ENCODE measurements at places on chromosomes 11 and 22.

- no peak for DNase-seq
Measured at GRCh38 chr11:121274332-121274991, 18.1 kb upstream of the SC5D start.

GRCh38 chr11:61417670-61418069 is 12.1 kb downstream of the CPSF7 start:
- DNase-seq: no peak

DNA sequence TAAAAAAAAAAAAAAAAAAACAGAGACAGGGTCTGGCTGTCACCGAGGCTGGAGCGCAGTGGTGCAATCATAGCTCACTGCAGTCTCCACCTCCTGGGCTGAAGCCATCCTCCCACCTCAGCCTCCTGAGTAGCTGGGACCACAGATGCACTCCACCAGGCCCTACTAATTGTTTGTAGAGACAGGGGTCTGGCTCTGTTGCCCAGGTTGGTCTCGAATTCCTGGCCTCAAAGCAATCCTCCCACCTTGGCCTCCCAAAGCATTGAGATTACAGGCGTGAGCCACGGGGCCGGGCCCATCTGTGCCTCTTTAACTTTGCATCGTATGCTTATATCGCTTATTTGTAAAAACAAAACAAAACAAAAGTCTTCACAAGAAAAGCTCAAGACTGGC is 3.1 kb downstream of the CPT1A start:
- no peak for DNase-seq

- no peak for DNase-seq
Measured at GRCh38 chr11:113465786-113466185, 9.4 kb downstream of the DRD2 start.

DNA sequence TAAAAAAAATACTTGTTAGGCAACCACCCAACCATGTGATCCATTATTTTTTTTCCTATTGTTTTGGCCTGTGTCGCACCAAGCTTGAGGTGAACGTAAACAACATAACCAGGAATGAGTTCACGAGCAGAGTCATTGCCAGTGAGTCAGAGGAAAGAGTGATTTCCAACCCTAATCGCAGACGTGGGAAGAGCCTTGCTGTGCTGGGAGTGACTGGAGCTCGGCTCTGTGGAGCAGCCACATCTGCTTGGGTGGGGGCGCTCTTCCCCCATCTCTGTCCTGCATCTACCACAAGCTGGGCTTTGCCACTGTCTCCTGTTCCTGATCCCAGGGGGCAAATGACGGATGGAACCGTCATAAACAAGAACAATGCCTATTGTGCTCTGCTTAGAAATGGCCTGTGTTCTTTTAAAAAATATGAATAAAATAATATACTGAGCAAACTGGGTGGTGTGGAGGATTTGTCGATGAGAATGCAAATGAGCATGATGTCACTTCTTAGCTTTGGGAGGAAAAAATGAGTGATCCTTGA is 210.0 kb downstream of the KIRREL3 start:
- peak; percentile 18 for DNase-seq

- DNase-seq: peak; percentile 34
Measured at GRCh38 chr11:44400431-44400830, 90.5 kb upstream of the ALX4 start.

GRCh38 chr11:122146475-122146874 is 30.5 kb upstream of the BLID start:
- DNase-seq: no peak

DNA sequence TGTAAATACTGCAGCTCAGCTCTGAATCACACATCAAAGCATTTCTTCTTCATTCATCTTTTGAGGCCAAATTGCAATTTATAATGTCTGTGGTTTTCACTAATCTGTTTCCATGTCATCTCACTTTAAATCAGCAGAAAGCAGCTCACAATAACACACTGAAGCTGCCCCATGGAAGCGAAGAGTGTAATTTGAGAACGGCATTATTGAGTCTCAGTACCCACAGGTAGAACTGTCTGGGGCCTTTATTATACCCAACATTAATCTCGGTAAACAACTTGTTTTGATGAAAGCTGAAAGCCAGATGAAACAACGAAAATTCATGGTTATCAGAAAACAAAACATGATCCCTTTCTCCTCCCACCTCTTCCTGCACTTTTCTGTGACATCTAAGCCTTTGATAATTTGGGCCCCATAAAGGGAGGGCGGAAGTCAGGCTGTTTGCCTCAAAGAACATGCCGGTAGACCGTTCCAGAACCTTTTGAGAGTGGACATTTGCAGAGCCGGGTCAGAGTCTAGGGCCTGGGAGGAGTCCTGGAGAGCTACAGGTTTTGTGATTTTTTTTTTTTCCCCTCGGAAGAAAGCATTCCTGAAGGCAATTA is 68.2 kb upstream of the SESN3 start:
- no peak for DNase-seq

DNA sequence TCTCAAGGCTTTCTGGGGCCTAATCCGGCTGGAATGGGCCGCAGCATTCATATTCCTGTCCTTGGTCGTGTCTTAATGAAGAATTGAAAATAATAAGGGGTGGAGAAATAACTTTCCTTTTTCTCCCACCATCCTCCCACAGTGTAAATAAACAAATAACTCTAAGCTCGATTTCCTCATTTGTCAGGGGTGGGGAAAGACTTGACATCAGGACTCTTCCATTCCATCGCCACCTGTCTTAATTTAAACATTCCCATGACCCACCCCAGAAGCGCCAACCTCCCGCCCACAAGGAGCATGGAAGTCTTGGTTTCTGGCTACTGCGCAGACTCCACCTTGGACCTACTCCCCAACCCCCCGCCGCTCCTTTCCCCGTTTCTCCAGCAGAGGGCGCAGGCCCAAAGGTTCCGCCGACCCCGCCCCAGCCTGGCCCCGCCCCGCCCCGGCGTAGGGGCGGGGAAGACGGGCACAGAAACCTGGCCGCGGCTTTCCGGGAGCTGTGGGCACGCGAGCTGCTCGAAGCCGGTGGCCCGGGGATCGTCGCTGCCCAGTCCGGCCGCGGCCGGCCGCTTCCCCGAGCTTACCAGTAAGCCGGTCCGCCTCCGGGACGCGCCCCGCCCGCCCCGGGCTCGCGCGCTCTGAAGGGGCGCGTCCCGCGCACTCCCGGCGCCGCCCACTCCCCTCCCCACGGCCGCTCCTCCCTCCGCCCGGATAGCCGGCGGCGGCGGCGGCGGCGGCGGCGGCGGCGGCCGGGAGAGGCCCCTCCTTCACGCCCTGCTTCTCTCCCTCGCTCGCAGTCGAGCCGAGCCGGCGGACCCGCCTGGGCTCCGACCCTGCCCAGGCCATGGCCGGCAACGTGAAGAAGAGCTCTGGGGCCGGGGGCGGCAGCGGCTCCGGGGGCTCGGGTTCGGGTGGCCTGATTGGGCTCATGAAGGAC is at the start of gene CBL:
Gene CBL (plus strand): TSS at position 766 of the 937 bp plus-strand sequence. CDS start 79 bp downstream, at position 845.
- DNase-seq: peak; percentile 96

DNA sequence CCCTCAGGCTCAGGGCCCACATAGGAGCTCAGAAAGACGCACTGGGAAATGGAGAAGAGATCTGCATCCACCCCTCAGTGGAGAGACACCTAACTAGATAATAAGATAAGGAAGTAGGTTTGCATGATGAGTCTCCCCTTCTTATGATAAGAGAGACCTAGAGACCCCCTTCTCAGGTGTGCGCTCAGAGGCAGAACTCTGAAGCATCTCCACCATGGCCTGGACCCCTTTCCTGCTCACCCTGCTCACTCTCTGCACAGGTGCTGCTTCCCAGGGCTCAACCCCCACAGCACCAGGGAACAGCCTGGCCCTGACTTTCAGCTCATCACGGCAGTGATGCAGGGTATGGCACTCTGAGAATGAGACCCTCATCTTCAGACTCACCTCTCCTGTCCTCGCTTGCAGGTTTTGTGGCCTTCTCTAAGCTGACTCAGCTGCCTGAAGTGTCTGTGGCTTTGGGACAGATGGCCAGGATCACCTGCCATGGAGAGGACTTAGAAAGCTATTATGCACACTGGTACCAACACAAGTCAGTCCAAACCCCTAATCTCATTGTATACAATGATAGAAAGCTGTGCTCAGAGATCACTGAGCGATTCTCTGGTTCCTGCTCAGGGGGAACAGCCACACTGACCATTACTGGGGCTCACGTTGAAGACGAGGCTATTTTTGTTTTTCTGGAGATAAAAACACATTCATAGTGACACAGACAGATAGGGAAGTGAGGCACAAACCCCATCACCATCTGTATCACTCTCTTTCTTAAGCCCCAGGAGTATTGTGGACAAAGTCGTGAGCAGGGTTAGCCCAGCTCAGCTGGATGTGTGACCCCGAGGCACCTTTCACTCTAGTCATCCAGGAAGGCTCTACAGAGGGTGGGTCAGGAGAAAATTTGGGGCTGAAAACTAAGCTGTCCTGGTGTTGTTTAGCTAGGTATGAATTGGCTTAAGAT is 29.7 kb upstream of the IGLL5 start:
- DNase-seq: no peak

DNA sequence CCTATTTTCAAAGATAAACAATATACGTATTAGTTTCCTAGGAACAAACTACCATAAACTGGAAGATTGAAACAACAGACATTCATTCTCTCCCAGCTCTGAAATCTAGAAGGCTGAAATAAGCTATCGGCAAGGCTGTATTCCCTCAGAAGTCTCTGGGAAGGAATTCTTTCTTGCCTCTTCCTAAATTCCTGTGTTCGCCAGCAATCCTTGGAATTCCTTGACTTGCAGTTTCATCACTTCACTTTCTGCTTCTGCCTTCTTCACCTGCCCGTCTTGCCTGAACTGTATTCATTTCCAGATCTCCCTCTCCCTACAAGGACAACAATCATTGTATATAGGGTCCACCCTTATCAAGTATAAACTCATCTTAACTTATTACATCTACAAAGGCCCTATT is 17.7 kb upstream of the PRDM10 start:
- no peak for DNase-seq

DNA sequence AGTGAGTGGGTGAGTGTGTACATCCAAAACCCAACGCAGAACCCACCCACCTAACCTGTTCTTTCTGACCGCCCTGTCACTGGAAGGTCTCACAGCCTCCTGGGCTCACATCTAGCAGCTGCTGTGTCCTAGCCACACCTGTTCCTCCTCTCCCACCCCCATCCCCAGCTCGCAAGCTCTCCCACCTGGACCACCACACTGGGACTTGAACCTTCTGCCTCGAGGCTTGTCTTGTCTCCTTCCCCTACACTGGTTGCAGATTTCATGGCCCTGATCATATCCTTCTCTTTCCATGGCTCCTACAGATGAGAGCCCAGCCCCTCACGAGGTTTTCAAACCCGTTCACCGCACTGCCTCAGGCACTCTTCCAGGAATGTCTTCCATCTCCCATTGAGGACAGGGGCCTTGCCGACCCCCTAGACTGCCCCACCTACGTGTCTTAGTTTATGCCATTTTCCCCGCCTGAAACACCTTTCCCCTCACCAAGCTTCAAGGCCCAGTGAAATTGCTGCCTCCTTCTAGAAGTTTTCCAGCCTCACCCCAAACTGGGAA is 6.7 kb downstream of the IFITM10 start:
- no peak for DNase-seq

DNA sequence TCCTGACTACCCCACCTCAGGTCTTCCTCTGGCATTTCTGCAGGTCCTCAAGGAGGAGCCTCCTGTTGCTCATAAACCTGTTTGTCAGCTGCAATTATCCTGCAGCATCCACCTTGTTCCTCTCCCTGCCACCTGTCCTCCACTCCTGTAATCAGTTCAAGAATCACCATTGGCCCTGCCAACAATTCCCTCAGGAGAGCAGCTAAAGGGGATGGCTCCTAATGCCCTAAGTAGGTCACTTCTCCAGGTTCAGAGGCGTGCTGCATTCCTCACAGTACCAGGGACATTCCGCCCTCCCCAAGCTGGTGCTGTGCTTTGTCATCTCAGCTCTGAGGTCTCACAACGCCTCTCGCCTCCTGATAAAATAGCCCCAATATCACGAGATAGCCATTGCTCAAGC is 2.1 kb downstream of the CLDN25 start:
- DNase-seq: no peak

- DNase-seq: no peak
Measured at GRCh38 chr11:120810251-120810650, 213.7 kb upstream of the TBCEL start.

DNA sequence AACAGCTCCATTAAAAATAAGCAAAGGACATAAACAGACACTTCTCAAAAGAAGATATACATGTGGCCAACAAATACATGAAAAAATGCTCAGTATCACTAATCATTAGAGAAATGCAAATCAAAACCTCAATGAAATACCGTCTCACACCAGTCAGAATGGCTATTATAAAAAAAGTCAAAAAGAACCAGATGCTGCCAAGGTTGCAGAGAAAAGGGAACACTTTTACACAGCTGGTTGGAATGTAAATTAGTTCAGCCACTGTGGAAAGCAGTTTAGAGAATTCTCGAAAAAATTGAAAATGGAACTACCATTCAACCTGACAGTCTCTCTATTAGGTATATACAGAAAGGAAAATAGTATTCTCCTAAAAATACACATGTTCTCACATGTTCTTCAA is 102.4 kb upstream of the FIBIN start:
- no peak for DNase-seq

GRCh38 chr11:57456960-57457642 is 3.2 kb upstream of the RTN4RL2 start:
- peak; percentile 86 for DNase-seq

DNA sequence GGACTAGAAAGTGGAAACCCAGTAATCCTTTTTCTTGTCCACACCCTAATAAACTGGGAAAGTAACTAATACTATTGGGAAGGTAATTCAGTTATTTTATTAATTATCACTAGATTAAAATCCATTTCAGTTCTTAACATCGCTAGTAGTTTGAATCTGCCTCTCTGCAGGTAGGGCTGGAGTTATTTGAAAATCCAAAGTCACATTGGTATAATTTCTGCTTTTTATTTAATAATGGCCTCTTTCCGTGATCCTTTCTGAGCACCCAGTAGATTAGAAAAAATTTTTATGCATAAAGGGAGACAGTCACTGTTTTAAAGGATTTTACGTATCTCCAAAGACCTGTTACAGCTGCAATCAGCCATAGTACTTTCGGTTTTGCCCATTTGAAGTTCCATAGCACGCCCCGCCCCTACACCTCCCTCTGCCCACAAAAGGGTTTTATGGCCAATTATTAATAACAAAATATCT is 605 bp upstream of the COPB1 start:
- peak; percentile 56 for DNase-seq

DNA sequence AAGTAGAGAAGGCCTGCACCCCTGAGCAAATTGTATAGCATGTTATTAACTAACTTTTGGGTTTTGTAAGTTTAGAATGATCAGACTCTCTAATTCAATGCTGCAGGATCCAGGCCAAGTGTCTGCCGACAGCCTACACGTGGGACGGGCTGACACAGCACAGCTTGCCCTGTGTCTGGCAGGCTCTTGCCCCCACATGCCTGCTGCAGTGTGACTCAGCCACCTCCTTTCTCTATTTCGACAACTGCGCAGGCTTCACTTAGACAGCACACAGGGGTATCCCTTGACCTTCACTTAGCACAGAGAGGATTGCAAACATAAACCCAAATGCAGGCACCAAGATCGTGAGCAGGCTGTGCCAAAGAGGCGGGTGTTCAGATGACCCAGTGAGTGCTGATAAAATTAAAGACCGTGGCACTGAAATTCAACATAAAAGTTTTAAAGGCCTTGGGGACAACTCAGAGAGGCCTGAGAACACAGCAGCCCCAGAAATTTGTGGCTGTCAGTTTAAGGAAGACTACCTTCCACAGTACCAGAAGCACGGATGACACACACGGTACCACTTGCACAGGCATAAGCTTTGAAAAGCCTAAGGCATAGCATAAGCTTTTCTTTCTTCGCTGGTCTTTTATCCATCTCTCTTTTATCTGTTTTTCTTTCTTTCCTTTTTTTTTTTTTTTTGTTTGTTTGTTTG is 37.8 kb downstream of the SCN3B start:
- DNase-seq: peak; percentile 25
